Activated T-helper 1 cell treated with anti-CD3 and anti-CD28 coated beads, Interleukin-2, amount 50 U/mL, for 16 hours (primary cell): ENCODE measurements at places on chromosomes 5 and 9.

DNA sequence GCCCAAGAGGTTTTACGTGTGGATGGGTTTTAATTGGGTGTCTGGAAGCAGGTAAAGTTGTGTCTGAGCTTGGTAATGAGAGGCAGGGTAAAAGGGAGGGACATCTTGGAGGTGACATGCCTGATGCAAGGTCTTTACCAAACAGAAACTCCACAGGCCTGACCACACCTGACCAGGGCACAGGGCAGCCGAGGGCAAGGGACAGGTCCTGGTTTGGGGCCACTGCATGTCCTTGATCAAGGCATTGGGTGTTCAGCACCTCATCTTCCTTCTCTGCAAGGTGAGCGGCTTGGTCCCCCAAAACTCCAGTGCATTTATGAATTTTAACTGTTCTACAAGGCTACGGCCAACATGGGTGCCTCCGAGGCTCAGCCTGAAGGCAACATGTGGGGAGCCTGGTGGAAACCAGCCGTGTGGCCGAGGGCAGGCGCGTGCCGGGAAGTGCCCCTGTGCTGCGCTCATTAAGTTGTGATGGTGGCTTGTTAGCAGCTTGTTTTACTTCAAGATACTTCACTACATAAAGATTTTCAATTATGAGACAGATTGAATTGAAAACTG, 30.7 kb upstream of the LPCAT1 start:
- DNase-seq, result no peak

GRCh38 chr5:56115589-56115988, 117.5 kb downstream of the ANKRD55 start:
- DNase-seq, result no peak

DNA sequence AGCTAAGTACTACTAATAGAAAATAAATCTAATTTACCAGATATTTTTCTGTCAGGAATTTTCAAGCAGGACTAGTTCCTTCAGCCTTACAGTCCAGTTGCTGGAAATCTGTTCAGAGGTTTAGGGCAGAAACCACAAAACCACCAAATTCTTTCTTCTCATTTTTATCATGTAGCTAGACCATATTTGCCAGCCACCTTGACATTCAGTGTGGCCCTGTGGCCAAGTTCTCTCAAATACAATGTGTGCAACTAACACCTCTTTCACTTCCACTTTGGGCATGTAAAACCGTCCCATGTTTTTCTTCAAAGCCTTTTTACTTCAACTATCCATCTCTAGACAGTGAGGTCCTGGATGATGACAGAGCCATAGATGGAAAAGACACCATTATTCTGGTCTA, 1133.2 kb upstream of the CDH18 start:
- no peak for DNase-seq

DNA sequence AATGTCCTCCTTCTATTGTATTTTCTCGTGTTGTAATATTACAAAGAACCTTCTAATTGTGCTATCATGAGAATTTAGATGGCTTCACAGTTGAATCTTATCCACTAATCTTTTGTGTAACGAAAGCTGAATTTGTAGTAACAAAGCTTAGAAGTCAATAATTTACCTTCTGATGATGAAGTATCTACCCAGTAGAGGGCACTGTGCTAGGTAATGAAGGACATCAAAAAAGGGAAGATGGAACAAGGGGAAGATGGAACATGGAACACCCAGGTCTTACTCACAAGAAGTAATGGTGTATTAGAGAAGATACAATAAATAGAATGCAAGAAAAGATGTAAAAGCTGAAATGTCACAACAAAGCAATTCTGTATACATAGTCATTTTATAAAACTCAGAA, 131.0 kb upstream of the CCNG1 start:
- no peak for DNase-seq

GRCh38 chr9:101032426-101032825, 3.9 kb downstream of the PLPPR1 start:
- DNase-seq, result no peak

- DNase-seq, result no peak
Observed at GRCh38 chr5:74196233-74196632, 444.3 kb downstream of the ENC1 start.

- no peak for DNase-seq
Observed at GRCh38 chr5:98402130-98402529, 371.3 kb upstream of the RGMB start.

- no peak for DNase-seq
Observed at GRCh38 chr5:127298656-127299055, 8.1 kb downstream of the MEGF10 start.

DNA sequence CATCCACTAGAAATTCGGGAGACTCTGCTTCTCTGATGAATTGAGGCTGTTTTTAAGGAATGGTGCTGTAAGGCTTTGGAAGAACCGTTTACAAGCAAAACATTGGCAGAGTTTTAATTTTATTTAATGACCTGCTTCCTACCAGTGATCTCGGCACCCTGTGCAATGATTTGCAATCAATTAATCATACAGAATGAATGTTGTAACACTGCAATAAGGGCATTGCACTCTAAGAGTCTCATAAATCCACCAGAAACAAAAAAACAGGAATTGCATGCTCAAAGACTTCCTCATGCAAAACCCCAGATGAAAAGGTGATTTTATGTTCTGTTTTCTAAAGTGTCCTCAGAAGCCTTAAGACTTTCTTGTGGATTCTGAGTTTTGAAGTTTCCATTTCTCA, 295.7 kb downstream of the ARHGEF28 start:
- DNase-seq, result no peak

GRCh38 chr9:93365427-93366118, 85.9 kb upstream of the FAM120A start:
- DNase-seq, result no peak

DNA sequence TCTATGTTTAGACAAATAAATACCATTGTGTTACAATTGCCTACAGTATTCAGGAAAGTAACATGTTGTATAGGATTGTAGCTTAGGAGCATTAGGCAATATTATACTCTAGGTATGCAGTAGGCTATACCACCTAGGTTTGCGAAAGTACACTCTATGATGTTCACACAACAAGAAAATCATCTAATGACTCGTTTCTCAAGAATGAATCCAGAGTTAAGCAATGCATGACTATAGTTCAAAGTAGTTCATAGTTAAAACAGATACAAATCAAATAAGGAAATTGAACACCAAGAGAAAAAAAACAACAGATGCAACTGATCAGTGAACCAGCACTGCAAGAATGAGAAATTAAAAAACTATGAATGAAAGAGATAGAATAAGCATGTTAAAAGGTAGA, 27.6 kb upstream of the ABLIM3 start:
- DNase-seq, result no peak

DNA sequence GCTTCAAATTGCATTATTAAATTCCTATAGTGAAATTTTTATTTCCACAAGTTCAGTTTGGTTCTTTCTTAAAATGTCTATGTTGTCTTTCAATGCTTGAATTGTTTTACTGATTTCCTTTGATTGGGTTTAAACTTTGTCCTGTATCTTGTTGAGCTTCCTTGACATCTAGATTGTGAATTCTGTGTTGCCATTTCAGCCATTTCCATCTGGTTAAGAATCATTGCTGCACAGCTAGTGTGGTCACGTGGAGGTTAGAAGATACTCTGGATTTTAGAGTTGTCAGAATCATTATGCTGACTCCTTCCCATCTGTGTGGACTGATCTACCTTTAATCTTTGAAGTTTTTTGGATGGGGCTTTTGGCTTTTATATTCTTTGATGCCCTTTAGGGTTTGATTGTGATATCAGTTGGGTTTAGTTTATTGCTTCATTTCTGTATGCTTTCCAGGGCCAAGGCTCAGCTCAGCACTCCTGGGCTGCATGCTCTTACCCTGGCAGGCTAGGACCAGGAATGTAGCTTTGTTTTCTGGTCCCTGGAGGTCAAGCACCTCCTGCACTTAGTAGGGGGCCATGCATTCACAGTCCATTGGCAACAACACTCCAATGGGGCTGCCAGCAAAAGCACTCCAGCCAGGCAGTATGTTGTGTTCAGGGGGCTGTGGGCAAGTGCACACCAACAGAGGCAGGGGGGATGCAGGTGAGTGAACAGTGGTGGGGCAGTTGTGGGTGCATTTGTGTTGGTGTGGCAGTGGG, 141.4 kb downstream of the PRR16 start:
- DNase-seq, result no peak

- no peak for DNase-seq
Observed at GRCh38 chr5:36200513-36200912, 41.2 kb downstream of the NADK2 start.

GRCh38 chr5:132787076-132787475, 10.0 kb upstream of the SEPTIN8 start:
- DNase-seq, result no peak

GRCh38 chr9:132046456-132046855, 33.2 kb downstream of the MED27 start:
- no peak for DNase-seq

DNA sequence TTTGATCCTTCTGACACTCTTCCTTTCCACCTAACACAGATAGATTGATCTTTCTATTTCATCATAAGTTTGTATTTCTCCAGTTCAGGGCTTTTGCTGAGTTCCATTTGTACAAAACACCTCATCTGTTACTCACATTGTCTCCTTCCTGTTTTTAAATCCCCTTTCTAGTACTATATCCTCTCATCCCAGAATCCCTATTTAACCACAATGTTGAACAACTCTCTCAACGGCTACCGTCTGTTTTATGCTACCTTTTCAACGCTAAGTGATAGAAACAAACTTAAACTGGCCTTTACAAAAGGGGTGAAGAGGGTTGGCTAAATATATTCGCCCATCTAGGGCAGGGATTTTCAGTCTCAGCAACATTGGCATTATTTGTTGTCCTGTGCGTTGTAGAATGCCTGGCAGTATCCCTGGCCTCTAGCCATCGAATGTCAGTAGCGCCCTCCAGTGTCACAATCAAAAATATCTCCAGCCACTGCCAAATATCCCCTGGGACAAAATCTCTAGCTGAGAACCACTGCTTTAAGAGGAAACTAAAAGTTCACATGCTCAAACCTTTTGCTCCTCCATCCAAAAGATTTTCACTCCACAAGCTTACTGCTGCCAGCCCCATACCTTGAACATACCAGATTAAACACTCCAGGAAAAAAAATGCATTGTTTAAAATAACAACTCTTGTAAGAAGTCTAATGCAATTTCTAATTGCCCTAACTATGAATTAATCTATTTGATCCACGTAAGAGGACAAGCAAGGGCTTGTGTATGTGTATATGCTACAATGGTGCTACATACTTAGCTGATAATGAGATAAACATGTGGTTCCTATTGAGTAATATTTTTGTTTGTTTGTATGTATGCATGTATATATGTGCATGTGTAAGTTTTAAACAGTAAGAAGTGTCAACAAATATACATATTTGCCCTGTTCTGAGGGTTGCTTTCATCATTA, 344.0 kb downstream of the PTPRD start:
- no peak for DNase-seq

DNA sequence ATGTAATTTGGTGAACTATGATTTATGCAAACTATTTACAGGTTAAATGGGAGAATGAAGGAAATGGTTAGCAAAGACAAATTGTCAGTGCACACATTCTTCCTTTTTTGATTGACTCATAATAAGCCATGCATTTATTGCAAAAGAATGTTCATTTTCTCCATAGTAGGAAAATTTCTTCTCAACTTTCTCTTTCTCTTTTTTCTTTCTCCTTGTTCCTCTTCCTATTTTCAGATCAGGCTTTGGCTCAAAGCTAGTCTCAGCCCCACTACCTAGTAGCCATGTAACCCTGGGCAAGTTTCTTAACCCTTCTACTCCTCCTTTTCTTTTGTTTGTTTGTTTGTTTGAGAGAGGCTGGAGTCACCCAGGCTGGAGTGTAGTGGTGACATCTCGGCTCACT, 156.6 kb downstream of the PIK3R1 start:
- no peak for DNase-seq

- no peak for DNase-seq
Observed at GRCh38 chr9:86589273-86589672, 235.1 kb upstream of the TUT7 start.

GRCh38 chr5:155508673-155509072, 495.1 kb downstream of the KIF4B start:
- DNase-seq, result no peak

DNA sequence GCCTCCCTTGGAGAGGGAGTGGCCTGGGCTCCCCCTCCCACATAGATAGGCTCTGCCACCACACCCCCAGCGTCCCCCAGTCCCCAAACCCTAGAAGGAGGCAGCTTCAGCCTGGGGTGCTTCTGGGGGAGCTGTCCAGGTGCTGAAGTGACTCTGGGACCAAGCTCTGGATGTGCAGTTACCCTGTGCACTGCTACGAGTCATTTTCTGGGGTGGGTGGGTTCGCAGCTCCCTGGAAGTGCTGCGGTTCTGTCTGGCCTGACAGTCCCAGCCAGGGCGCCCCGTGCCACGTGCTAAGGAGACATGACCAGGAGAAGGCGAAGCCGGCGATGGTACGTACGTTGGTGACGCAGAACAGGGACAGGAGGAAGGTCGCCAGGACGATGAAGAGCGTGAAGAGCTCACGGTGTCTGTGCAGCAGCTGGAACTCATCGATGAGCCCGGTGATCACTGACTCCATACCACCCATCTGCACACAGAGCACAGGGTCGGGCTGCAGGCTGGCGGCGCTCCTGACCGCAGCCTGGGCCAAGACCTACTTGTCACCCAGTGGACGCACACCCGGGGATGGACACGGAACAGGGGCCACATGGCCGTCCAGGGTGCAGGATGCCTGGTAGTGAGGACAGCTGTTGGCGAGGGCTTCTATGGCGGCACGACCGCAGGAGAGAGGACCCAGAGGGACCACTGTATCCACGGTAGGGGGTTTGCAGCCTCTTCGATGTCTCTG, 35.7 kb downstream of the SLC6A3 start:
- DNase-seq, result no peak

DNA sequence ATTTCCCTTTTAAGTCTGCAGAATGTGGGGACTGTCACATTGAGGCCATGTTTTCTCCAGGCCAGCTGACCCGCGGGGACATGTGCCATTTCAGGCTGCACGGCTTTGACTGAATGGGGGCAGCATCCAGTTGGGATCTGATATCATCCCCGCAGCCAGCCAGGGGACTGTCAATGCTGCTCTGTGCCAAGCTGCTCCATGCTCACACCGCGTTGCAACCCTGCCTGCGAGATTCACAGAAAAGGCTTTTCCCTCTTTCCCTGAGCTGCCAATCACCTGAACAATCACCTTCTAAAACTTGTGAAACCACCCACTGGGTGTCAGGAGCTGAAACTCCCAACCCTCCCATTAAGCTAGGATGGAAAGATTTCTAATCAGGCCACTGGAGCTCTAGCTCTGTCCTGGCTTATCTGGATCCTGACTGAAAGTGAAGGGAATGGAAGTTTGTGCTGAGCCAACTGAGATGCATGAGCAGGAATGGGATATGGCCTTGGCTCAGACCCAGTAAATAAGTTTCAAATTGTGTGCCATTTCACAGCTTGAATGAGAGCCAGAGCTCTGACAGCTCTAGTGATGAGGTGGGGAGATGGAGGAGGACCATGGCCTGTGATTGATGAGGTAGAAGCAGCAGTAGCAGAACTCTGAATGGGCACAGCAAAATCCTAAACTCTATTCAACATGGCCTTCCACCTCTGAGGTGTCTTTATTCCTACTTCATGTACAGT, 34.5 kb upstream of the ZNF366 start:
- DNase-seq, result no peak
